ENCODE measurements at places on chromosomes 11 and 22.

GRCh38 chr11:8593935-8594909 lies at the start of gene STK33:
TSS of gene STK33 (minus strand) at chr11:8594228. CDS start at chr11:8474905, 119,323 bp downstream.
- peak; percentile 78 for DNase-seq

GRCh38 chr11:73223998-73224730 lies 6.1 kb downstream of the P2RY2 start:
- no peak for DNase-seq

- DNase-seq, result no peak
Observed at GRCh38 chr11:5684036-5684645, 733 bp downstream of the TRIM5 start.

GRCh38 chr11:71101606-71102005 lies 150.8 kb downstream of the SHANK2 start:
- no peak for DNase-seq

DNA sequence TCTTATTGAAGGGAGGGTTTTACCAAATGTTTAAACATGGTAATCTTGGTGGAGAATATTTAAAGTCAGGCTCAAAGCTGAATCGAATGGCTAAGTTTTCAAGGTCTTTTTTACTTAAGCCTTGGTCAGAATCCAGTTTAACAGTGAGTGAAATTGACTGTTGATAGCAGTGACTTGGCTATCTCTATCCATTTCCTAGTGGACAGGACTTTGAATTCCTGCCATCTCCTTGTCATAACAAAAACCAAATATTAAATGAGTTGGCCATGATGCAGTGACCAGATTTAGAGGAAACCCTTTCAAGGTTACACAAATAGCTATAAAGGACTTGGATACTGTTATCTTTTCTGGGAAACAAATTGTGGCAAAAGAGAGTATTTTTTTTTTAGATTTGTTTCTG lies 92.0 kb downstream of the JRKL start:
- peak; percentile 51 for DNase-seq

DNA sequence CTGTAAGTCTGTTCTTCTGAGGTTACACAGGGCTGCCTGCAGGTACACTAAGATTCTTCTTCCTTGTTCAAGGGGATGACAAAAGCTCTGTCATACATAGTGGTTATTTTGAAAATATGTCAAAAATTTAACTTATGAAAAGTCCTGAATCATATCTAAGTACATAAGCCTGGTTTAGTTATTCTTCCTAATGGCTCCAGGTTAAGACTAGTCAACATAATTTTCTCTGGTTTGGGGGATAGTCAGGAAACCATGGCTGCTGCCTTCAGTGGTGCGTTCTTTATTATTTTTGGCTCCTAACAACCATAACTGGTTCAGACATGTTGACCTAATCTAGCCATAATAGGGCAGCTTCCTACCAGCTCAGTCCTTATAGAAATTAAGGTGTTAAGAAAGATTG lies 257.4 kb upstream of the DDI1 start:
- DNase-seq, result no peak

GRCh38 chr11:106463154-106463553 lies 385.7 kb downstream of the AASDHPPT start:
- no peak for DNase-seq

DNA sequence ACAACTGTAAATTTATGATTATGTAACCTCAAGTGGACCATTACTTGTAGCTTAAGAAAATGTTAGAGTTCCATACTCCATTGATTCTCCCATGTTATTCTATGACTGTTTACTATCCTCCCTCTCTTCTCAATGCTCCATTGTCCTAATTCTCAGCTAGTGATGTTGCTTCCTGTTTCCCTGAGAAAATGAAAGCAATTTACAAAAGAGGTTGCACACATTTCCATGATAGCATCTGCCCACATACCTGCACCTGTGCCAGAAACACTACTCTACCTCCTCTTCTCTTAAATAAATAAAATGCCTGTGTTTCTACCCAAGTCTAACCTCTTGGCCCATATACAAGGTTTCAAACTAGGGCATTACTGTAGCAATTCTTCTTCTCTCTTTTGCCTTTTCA lies 1620.9 kb downstream of the FAM181B start:
- no peak for DNase-seq

- no peak for DNase-seq
Observed at GRCh38 chr11:85867751-85868150, 12.6 kb downstream of the CCDC83 start.

DNA sequence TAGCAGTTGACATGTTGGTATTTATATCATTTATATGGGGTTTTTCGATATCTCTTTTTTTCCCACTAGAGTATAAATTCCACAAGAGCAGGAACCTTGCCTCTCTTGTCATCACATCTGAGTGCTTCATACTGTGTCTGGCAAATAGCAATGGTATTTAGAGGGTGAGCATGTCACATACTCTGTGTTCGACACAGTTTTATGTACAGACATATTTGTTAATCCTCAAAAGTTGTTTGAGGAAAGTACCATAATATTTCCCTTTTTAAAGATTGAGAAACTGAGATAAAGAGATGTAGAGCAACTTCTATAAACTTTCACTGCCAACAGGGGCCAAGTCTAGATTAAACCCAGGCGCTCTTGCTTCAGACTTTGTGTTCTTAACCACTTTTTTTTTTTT lies 324.6 kb upstream of the PDGFD start:
- no peak for DNase-seq

DNA sequence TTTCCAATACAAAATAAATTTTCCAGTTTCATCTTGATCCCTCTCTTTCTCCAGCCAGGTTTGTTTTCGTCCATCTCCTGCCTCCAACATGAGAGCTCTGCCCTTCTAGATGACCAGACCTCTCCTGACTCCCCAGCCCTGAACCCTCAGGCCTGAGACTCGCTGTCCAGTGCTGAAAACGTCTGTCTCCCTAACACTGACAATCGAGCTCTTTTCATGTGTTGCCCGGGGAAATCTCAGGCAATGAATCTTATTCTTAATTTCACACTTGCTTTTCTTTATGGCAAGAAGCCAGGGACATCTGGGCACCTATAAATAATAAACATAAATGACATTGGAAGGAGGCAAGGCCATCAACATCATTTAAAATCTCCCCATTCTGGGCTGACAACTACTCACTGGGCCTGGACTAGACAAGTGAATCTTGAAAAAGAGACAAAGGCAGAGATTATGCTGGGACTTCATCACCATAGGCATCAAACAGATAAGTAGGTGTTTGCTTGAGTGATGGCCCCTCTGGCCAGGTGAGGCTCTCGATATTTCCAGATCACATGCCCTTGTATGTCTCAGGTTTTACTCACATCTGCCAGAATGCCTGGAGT lies 274.5 kb upstream of the B3GAT1 start:
- no peak for DNase-seq

DNA sequence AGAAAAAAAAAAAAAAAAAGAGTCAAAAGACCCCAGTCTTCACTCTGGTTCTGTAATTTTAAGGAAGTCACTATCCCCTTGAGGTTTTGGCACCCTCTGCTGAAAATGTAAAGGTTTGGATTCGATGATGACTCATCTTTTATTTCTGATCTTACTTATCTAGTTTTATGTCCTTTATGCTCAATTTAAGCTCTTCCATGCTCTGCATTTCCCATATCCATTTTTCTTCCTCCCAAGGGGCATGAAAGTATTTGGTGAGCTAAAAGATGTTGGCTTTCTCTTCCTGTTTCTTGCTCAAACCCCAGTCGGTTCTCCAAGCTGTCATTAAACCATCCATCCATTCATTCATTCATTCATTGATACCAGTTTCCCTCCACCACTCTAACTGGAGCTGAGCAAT lies 61.0 kb upstream of the CDON start:
- DNase-seq, result no peak

DNA sequence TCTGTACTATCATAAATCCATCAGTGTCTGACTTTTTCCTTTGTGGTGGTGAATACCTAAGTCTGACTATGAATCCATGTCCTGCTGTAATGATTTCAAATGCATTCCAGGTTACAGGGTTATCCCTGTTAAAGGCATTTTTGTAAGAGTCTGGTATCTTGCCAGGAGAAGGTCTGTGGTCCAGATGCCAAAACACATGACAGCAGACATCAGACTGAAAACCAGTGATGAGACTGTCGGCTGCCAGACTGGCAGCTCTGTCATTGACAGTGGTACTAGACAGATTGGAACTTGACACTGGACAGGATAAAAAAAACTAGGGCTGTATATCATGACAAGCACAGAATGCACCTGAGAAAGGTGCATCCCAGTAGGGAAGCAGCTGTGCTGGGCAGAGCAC lies 301.8 kb upstream of the FAT3 start:
- DNase-seq, result no peak

GRCh38 chr22:30542811-30543188 lies 3.7 kb downstream of the SEC14L6 start:
- no peak for DNase-seq

DNA sequence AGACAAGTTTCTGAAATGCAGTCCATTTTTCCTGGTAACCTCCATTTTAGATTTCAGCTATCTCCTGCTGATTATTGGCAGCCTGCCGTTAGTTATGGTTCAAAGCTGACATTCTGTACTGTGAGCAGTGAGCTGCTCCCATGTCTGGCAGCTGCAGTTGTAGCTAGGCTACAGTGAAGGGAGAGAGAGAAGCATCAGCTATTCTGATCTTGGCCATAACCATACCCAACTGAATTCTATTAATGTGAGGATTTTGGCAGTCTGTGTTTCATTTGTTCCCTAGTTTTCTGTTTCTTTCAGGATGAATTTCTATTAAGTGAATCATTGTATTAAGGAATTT lies 33.4 kb downstream of the SIK2 start:
- DNase-seq, result peak; percentile 87

DNA sequence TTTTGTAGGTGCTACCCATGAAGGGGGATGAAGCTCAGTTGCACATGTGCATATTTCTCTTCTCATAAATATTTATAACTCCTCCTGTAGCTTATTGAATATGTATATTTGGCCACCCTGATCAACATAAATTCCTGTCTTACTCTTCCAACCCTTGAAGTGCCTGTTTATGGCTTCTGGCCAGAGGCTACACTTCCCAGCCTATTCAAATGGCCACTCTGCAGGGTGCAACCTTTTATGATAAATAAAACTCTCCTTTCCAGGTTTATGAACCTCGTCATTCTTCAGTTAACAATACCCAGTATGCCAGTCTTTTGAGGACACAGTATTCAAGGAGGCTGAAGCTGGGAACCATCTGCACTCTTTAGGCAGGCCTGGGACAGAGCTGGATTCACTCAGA lies 2.6 kb upstream of the RTL6 start:
- DNase-seq, result no peak

- no peak for DNase-seq
Observed at GRCh38 chr22:44520465-44521094, 22.5 kb upstream of the RTL6 start.

DNA sequence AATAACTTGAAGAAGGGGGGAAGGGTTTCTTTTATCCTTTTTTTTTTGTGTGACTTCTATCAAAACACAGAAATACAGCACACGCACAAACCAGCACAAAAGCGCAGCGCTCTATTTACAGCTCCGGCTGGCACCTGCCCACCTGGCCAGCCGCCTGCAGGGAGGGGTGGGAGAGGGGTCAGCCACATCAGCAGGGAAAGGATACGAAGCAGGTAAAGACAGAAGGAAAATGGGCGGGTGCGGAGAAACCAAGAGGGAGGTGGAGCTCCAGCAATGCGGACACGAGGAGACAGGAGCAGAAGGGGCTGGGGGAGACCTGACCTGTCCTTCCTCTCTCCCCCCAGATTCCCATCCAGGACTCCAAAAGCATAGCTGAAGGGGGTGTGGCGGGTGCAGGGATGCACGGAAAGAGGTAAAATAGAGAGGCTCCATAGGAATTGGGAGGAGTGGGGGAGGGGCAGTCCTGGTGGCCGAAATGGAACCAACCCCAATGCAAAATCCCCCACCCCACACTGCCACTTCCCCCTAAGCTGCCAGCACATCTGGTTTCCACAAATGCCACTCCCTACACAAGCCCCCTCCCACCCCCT lies 14.1 kb downstream of the CXCR5 start:
- DNase-seq, result no peak

GRCh38 chr11:61491736-61492395 lies 16.7 kb upstream of the LRRC10B start:
- no peak for DNase-seq

DNA sequence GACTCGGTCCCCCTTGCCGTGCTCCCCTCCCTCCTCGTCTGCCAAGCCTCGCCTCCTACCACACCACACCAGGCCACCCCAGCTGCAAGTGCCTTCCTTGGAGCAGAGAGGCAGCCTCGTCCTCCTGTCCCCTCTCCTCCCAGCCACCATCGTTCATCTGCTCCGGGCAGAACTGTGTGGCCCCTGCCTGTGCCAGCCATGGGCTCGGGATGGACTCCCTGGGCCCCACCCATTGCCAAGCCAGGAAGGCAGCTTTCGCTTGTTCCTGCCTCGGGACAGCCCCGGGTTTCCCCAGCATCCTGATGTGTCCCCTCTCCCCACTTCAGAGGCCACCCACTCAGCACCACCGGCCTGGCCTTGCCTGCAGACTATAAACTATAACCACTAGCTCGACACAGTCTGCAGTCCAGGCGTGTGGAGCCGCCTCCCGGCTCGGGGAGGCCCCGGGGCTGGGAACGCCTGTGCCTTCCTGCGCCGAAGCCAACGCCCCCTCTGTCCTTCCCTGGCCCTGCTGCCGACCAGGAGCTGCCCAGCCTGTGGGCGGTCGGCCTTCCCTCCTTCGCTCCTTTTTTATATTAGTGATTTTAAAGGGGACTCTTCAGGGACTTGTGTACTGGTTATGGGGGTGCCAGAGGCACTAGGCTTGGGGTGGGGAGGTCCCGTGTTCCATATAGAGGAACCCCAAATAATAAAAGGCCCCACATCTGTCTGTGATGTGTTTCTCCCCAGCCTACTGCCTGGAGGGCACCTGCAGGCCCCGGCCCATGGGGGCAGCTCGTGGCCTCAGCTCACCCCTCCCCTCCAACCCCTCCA lies 29.8 kb downstream of the CAPN1 start:
- DNase-seq, result no peak

- DNase-seq, result peak; percentile 71
Observed at GRCh38 chr11:64687204-64687603, 35.8 kb downstream of the NRXN2 start.

DNA sequence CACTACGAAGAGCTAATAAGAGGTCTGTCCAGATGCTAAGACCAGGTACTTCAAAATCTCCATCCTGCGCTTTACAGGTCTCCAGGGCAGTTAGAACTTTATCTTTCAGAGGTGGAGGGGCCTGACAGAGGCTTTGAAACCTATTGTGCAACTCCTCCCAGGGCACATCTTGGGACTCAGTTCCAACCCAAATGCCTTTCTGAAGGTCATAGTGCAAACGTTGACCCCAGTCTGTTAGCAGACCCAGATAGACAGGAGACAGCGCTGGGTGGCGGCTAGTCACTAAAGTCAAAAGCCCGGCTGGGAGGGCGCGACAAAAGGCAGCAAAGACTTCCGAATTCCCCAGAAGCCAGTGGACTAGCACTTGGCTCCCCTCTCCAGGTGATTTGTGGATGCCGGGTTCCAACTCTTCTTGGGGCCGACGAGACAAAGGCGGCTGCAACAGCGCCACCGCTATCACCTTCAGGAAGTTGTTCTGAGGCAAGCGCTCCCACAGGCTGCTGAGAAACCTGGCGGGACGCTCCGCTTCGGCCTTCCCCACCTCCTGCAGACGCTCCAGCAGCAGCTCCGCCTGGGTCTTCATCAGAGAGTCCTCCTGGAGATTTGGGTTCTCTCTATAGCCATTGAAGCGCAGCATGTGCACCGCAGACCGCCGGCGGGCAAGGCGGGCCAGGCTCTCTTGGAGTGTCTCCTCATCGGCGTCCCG lies 728 bp downstream of the FANCF start:
- peak; percentile 89 for DNase-seq
